ENCODE measurements at places on chromosomes 3 and 15. TPM values are rescaled to one million over a fixed set of nuclear protein-coding genes. Genes with fewer than 3 reads are reported as not detected.

Gene SCAMP2
- 56.1 TPM for total RNA-seq

DNA sequence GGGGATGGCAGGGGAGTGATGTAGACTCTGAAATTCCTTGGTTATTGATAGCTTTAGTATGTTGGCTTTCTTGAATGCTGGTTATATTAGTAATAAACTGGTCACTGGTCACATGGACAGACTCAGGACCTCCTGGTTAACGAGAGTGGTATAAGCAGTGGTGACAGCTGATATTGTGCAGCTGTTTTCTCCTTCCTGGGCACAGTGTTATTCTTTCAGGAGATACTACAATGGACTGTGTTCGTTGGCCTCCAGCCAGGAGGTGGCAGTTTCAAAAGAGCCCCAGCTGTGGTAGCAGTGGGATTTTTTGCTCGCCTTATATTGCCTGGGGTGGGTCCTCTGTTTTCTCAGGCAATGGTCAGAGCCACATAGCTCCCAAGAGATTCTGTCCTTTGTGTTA, 181.6 kb upstream of the RBMS3 start:
- DNase-seq, result no peak

Gene CELSR3
- total RNA-seq, result 7.6 TPM

- no peak for DNase-seq
These were observed 4.1 kb downstream of the P3H2 start for GRCh38 chr3:190116551-190117067.

GRCh38 chr3:103056542-103056941, 621.7 kb downstream of the ZPLD1 start:
- DNase-seq, result no peak

DNA sequence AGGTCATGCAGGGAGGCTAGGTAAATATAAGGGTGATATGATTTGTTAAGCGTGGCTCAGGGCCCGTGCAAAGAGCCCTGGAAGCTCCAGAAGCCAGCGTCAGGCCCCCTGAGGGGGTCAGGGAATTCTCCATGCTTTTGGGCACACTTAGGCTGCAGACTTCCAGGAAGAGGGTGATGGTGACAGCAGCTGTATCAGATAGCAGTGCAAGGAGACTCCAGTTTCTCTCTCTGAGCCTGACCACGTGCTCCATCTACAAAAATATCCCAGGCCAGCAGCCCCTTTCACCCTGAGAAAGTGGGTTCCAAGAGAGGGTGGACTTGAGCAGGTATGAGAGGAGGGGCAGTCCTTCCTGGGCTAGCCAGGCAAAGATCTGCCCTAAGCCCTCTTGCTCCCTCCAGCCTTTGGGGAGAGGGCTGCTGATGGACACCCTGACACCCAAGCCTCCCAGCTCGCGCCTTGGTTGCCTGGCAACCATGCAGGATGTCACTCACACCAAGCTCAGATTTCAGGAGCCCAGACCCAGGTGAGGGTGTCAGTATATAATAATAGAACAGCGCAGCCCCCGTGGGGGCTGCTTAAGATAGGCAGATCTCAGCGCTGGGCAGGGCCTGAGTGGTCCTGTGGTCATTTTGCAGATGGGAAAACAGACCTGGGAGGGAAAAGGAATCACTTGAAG, 35.8 kb downstream of the ATP2B2 start:
- DNase-seq, result no peak

- DNase-seq, result no peak
These were observed 28.7 kb upstream of the TRAK1 start for GRCh38 chr3:42062464-42062863.

Gene PPP1R14D
- total RNA-seq, result not detected

DNA sequence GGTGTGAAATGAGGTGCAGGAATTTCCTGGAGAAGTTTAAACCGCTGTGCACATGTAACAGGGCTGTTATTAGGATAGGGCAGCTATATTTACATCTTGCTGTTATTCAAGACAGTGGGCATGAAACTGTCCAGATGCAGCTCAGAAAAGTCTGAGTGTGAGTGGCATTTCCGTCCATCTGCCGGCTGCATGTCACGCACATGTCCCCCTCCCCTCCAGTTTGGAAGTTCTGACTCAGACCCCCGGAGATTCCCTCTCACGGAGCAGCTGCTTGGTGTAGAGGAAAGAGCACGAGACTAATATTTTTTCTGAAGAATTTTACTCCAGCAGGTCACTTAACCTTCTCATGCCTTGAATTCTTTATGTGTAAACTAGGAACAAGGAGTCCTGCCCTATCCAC, 69.8 kb downstream of the FEM1B start:
- DNase-seq, result no peak

Gene EID1
- 126 TPM for total RNA-seq

- no peak for DNase-seq
These were observed 53.4 kb upstream of the SEC13 start for GRCh38 chr3:10374311-10374710.

Gene MYO5C
- 22.9 TPM for total RNA-seq

GRCh38 chr15:58566029-58566428, 134.2 kb downstream of the LIPC start:
- DNase-seq, result no peak

- no peak for DNase-seq
These were observed 225.0 kb upstream of the P2RY1 start for GRCh38 chr3:152609891-152610290.
